ENCODE measurements at places on chromosomes 2 and 18.

GRCh38 chr2:13822365-13822764 is 810.2 kb upstream of the LRATD1 start:
- no peak for DNase-seq

DNA sequence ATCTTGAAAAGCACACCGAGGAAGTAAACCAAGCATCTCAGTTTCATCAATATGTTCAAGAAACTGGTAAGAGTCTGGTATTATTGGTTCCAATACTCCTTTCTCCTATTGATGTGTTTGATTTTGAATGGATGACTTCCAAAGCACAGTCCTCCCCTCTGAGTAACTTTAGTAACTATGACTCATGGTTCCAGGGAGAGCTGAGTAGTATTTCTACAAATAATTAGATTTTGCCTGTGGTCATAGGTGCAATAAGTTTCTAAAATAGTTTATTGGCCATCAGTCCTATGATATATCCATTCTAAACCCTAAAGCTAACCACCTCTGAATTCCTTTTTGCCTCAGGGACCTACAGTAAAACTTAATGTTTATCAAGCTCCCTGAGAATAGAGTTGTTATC is 352.4 kb downstream of the XIRP2 start:
- DNase-seq: no peak

DNA sequence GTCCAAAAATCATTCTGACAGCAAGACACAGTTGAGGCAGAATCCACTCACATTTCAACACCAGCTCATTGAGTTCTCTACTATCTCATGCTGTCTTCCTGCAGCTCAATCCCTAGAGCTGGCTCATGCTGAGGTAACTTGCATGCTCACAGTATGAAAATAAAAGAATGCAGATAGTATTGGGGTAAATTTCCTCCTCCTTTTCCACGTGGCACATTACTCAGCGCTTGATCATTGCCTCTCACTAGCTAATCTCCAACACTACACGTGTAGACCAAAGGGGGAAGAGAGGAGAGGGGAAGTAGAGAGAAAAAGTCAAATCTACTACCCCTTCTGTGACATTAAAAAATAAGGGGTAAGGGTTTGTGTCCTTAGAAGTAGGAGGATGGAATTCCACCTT is 300.6 kb downstream of the AFF3 start:
- peak; percentile 75 for DNase-seq

DNA sequence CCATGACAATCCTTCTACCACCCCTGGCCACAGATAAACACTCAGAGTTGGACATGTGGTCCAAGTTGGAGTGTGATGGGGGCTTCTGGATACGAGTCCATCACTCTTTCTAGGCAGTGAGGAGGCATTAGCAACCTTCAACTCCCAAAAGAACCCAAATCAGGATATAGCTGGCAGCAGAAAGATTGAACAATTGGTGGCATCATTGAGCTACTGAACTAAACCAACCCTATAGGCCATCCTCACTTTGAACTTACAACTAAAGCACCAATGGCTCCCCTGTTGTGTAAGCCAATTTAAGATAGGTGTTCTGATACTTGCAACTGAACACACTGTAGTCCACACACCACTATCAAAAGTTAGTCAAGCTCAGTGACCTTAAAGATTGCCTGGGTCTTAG is 24.0 kb upstream of the MARCO start:
- no peak for DNase-seq

DNA sequence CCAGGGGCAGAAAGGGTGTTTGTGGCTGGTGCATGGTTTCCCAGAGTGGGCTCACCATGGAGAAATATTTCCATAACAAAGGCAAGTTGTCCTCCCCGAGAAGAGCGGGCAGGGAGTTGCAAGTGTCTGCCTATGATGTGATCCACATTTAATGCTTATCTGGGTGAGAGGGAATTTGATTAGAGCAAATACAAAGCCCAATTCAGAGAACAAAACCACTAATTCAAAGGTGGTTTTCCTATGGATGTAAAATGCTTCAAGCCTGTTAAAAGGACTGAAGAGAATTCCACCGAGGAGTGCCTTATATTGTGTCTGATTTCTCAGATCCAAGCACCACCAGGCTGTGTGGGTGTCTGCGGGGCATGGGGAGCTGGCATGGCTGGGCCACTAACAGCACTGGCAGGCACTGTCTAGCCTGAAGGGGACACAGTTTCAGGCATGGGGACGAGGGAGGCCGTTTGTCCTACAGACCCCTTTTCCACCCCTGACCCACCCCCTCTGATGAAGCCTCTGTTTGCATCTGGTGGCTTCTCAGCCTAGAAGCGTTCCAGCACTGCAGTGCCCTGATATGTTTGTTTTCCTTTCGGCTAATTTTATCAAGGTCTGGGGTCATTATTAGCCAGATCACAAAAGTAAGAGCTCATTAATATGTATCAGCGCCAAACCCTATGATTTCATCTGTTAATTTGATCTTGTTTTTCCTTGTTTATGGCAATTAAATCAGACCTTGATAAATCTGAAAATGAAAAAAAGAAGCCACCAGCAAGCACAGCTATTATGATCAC is 357.3 kb downstream of the HRH4 start:
- DNase-seq: no peak

GRCh38 chr2:166518634-166519390 is 24.8 kb upstream of the SCN7A start:
- peak; percentile 20 for DNase-seq

Data from EH (cell line).